ENCODE measurements at places on chromosomes 1 and 21.

GRCh38 chr21:45982758-45983648 lies 1.4 kb downstream of the COL6A1 start:
- DNase-seq: no peak

DNA sequence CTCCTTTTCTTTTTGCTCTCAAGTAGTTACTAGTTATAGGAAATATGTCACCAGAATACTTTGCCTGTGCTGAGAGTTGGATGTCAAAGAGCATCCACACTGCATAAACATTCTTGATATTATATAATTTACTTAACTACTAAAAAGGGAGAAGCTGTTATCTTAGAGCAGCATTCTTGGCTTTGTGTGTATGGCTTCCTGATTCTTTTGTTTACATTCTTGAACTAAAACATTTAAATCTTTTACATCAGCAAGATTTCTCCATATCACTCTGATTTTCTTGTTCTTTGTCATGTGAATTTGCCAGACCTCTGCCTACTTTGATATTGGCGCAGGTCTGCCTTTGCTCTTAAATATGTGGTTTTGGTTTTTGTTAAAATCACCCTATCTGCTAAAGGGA lies 48.8 kb downstream of the SUCO start:
- no peak for DNase-seq

DNA sequence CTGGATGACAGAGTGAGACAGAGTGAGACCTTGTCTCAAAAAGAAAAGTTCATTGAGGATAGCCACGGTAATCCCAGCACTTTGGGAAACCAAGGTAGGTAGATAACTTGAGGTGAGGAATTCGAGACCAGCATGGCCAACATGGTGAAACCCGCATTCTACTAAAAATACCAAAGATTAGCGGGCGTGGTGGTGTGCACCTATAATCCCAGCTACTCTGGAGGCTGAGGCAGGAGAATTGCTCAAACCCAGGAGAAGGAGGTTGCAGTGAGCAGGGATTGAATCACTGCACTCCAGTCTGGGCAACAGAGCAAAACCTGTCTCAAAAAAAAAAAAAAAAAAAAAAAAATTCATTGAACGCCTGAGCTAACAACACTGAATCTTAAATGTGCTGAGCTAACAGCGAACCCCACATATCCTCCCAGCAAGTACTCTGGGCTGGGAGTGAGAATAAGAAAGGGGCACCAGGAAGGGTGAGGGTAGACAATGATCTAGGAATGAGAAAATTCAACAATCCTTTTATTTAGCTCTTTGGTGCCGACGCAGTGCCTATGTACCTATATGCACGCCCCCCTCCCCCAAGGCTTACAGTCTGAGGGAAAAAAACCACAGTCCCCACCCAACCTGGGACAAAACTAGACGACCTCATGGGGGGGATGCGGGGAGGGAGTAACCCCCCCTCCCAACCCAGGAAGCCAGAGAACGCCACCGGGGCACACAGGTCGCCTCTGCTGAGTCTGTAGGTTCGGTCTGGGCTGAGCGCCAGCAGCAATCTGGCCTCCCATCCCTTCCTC lies 1.4 kb upstream of the CACNA1S start:
- no peak for DNase-seq

DNA sequence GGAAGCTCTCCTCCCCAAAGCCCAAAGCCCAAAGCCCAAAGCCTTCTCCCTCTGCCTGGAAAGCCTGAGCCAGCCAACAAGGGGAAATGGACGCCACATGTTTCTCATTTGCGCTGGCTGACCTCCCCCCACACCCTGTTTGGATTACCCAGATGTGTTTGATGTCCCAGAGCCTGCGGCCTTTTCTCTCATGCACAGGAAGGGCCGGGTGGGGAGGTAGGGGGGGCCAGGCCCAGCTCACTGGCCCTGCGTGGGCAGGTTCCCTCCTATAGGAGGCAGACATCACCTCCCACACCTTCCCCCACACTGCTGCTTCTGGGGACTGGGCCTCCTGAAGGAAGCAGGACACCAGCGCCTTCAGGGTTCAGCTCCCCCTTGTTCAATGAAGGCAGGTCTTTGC lies 116.3 kb downstream of the NAV1 start:
- DNase-seq: no peak

- DNase-seq: no peak
Measured at GRCh38 chr1:106957795-106958194, 98.7 kb upstream of the PRMT6 start.

DNA sequence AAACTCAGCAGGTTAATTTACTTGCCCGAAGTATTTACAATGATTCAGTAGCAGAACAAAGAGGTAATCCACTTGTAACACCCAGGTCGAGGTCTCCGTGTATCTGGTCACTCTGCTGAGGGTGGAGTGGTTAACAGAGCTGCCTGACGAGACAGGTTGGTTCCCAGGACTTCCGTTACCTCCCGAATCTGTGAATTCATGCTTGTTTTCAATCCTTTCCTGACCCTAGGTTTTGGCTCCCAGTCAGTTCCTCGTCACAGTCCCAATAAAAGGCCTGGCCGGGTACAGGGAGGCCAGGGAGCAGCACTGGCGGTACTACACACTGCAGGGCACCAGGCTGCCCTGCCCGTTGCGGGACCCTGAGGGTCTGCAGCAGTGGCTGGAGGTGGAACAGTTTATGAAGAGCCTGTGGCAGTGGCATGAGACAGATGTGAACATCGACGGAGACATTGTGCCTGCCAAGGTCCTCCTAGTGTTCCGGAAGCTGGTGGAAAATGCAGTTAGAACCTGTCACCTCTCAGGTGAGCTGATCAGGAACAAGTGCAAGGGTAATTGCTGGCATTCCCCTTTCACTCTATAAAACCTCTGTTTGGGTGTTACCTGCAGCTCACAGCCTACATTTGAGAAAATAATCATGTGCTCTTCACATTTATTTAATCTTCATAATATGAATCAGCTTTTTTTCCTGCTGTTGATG lies 12.8 kb downstream of the MAB21L3 start:
- peak; percentile 80 for DNase-seq

GRCh38 chr1:16168622-16169360 lies 12.9 kb upstream of the EPHA2 start:
- no peak for DNase-seq

GRCh38 chr1:117959364-117959763 lies 29.8 kb downstream of the WDR3 start:
- no peak for DNase-seq

- DNase-seq: no peak
Measured at GRCh38 chr21:41378849-41379248, 17.0 kb downstream of the MX2 start.

DNA sequence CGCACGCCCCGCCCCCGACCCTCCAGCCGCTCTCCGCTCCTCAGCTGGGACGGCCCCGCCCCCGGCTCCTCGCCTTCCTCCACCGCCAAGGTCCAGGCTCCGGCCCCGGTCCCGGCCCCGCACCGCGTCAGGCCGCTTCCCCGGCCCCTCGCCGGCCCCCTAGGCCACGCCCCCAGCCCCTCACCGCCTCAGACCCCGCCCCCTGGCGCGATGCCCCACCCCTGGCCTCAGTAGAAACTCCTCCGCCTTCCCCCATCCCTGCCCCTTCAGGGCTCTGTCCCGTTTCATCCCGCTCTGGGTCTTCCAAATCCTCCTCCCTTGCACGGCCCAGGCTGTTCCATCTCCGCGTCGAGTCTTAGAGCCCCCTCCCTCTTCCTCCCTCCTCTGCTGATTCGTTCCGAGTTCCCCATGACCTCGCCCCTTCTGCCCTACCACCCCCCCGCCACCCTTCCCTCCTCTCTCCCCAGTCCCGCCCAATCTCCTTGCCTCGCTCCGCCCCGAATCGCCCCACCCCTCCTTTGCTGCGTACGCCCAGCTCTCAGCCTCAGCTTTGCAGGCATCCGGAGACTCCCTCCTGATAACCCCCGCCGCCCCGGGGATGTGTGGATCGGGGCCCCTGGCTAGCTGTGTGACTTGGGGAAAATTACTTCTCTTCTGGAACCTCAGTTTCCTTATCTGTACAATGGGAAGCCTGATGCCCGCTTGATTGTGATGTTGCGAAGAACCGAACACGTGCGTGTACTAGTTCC lies 448 bp upstream of the ASAP3 start:
- peak; percentile 43 for DNase-seq

GRCh38 chr1:66374148-66374547 lies 159.8 kb upstream of the SGIP1 start:
- no peak for DNase-seq

GRCh38 chr1:25534410-25534788 lies 9.0 kb upstream of the LDLRAP1 start:
- DNase-seq: no peak

DNA sequence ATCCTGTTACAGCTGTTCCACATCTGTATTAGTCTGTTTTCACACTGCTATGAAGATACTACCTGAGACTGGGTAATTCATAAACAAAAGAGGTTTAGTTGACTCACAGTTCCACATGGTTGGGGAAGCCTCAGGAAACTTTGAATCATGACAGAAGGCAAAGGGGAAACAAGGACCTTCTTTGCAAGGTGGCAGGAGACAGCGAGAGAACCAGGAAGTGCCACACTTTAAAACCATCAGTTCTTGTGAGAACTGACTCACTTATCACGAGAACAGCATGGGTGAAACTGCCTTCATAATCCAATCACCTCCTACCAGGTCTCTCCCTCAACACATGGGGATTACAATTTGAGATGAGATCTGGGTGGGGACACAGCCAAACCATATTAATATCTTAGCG lies 110.3 kb upstream of the TRABD2B start:
- DNase-seq: no peak

DNA sequence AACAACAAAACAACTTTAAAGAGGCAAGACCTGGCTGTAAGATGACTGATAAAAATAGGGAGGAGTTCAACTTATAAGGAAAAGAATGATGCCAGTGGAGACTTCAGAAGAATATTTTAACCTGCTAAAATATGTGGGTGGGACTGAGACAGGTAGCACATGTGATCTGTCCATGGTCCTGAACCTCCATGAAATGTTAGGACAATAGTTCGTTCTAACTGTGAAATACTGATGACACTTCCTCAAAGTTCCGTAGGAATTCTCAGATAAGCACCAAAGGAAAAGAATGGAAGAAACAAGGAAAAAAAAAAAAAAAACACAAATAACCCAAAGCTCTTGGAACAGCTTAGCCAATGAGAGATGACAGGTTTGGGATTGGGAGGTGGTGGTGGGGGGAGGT lies 44.7 kb downstream of the CDC42BPA start:
- no peak for DNase-seq

DNA sequence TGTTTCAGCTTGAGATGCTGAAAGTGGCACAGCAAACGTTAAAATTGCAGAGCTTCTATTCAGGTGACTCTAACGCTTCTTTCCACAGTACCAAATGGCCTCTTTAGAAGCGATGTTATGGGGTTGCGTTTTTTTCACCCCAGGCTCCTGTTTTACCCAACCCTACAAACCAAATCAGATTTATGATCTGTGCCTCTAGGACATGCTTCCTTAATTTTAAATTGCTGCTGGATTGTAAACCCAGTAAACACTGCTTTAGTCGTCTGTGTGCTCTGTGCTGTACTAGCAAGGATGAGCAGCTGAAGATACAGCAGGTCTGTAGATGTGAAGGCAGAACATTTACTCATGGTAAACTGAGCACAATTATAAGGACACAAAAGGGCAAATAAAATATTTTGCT lies 13.0 kb downstream of the KCNK2 start:
- no peak for DNase-seq

DNA sequence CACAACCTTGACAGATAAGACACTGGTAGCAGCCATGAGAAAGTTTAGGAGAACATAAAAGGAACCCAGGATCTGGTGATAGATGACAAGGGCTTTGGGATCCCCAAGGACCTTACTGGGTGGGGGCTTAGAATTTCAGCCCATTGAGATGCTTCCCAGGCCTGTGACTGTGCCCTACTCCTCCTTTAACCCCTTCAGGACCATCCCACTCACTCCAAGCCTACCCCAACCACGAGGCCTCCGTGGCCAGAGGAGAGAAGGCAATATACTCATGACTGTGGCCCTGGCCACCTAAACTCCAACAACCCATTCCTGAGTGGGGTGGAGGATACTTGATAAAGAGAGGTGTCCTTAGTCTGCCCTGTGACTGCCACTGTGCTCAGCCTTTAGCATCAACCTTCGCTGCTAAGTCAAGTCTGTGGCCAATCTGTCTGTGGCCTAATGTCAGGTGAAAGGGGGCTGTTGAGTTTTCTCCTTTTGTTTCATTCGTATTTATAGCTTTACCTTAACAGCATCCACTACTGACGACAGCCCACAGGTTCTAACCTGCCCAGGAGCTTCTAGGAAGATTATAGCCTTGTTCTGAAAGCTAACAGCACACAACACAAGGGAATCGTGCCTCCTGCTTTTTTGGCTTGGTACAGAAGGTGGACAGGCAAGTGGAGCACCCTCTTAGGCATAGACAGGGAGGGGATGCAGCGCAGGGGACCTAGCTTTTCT lies 16.9 kb upstream of the BCAR3 start:
- no peak for DNase-seq

DNA sequence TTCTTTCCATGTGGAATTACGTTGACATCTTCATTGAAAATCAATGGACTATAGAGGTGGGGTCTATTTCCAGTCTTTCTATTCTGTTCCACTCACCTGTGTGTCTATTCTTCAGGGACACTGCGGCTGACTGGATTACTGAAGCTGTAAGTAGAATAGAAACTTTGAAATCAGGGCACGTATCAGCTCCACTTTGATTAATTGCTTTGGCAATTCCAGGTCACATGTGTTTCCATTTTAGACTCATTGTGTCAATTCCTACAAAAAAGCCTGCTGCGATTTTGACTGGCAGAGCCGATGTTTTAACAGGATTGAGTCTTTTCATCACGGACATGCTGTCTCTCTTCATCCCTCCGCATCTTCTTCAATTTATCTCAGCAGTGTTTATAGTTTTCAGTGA lies 20.9 kb upstream of the RNF223 start:
- DNase-seq: no peak

DNA sequence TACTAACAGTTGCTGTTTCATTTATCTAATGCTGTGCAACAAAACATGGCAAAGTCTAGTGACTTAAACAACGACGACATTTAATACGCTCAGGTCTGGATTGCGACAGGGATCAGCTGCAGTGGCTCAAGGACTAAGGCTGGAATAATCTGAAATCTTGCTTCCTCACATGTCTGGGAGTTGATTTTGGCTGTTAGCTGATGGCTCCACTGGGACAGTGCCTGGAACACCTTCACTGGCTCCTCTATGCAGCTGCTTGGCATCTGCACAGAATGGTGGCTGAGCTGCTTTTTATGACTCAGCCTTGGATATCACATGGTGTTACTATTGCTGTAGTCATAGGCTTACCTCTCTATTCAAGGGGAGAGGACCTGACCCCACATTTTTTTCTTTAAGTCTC lies 24.0 kb upstream of the BTG3 start:
- DNase-seq: no peak

GRCh38 chr1:153343811-153344717 lies 4.6 kb downstream of the PGLYRP4 start:
- no peak for DNase-seq

DNA sequence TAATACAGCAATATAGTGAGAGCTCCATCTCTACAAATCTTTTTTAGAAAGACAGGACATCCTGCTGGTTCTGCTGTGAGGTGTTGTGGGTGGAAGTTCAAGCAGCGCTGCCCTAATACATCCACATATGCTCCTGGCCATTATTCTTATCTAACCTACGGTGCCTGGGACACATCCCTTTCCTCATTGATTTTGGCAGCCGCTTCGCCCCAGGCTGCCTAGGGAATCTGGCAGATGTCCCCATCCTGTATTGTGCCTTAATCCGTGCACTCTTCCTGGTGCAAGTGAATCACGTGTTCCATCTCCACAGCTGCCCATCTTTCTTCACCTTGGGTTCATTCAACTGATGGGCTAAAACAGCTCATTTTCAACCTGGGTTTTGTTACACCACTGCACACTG lies 3.1 kb upstream of the UBE2G2 start:
- no peak for DNase-seq

GRCh38 chr1:81978945-81979344 lies 178.2 kb downstream of the ADGRL2 start:
- DNase-seq: no peak
